ENCODE measurements at places on chromosomes 6 and 20. TPM values are rescaled to one million over a fixed set of nuclear protein-coding genes. Genes with fewer than 3 reads are reported as not detected.

GRCh38 chr20:4666001-4666479 lies 55.7 kb upstream of the PRND start:
- DNase-seq, result peak; percentile 67

DNA sequence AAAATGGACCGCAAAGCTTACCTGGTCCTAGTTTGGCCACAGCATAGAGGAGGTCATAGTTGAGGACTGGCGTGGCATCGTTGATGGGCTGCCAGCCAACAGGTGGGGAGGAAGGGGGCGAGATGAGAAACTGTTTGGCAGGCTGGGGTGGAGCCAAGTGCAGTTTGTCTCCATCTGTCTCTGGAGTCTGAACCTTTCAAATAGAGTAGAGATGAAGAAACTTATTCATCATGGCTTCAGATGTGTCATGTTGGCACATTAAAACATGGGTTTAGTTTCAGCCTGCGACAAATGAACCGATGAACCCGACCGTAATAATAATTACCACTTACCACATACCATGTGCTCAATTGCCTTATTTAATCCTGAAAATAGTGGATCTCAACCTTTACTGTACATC lies 75.9 kb upstream of the ENPP5 start:
- DNase-seq, result no peak

- DNase-seq, result no peak
These were observed 2.6 kb downstream of the BACH2 start for GRCh38 chr6:90294008-90294511.

GRCh38 chr6:170584954-170585498 lies 589 bp upstream of the PDCD2 start:
- no peak for DNase-seq

DNA sequence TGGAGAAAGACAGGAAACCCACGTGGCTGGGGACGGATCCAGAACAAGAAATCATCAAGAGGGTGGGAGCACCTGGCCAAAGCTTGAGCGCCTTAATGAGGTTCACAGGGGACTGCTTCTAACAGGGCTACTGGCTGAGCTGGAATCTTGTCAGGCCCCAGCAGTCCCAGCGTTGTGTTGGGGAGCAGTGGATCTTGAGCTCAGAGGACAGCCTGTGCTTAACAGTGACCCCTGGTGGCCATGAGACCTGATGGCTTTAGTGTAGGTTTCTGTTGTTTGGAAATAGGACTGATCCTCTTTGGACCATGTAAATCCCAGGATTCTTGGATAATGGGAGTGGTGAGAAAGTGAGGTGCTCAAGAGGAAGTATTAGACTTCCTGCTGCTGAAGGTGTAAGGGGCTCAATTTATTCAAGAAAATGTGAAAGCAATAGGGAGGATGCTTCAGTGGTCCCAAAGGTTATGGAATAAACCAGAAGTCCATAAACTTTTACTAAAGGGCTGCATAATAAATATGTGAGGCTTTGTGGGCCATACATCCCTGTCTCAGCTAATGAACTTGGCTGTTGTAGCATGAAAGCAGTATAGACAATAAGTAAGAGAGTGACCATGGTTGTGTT lies 216.2 kb downstream of the NFATC2 start:
- DNase-seq, result peak; percentile 70

The CCR6 gene
- total RNA-seq, result not detected

The HEY2 gene
- under 0.01 TPM for total RNA-seq
